Endodermal cell (in vitro differentiated cells): ENCODE measurements at places on chromosomes 2 and 18.

- no peak for DNase-seq
Observed at GRCh38 chr2:70964133-70964532, 14.3 kb upstream of the ANKRD53 start.

DNA sequence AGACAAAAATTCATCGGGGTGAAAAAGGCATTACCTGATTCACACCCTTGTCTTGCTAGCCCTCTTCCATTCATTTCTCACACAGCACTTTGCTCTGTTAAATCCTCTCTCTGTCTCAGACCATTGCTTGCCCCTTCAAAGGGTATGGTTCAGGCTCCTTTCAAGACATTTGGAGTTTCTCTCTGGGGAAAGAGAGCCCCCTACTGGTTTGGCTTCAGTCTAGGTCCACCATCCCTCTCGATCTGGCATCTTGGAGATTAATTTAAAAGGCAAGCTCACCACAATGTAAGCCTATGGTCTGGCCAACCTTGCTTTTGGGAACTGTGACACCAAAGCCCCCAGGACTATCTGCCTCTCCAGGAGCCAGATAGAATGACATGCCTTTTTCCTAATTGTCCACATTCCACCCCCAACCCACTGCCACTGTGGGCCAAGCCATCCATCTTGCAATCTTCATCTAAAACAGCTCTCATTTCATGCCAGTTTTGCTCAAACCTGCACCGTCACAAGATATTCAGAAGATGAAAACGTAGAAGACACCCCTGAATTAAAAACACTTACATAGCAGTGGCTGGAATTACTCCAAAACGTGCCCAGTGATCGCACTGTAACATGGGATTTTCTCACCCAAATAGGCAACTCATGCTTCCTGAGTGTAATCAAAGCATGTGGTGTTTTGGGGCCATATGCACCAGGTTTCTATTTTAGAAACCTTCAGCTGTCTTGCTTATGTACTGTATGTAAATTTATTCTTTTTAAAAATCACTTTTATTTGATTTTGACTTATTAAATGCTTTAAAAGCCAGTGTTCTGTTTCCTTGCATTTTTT is 93.9 kb downstream of the FARSB start:
- peak; percentile 89 for DNase-seq

DNA sequence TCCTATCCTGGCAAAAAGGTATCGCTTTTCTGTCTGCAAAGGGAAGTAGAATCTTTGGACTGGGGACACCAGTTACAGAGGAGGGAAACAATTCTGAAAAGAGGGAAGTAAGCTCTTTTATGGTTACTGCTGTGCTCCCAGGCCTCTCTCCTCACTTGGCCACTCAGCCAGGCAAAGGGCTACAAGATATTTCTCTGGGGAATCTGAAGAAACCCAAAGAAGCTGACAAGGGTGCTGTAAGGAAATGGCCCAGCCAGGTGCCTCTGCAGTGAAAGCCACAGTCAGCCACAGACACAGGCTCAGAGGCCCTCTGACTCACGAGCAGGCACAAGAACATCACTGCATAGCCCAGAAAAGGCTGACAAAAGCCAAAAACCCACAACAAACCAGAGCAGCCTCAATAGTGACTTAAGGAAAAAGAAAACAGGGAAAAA is 5.8 kb downstream of the HDLBP start:
- no peak for DNase-seq

DNA sequence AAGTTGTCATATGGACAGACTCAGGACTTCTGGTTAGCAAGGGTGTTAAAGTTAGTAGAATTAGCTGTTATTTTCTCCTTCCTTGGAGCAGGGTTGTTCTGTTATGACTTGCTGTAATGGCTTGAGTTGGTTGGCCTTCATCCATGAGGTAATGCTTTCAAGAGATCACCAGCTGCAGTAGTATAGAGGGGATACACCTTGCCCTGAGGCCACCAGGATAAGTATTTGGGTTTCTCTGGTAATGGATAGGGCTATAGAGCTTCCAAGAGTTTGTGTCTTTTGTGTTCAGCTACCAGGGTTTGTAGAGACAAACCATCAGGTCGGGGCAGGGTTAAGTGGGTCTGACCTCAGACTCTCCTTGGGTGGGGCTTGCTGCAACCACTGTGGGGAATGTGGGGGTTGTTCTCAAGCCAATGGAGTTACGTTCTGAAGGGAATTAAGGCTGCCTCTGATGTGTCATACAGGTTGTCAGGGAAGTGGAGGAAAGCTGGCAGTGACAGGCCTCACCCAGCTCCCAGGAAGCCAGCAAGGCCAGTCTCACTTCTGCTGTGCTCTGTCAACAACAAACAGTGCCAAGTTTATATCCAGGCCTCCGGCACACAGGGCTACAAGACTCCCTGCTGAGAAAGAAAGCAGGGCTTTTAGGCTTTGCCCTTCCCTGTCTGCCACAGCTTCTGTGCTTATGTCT is 356.6 kb downstream of the SPAG16 start:
- DNase-seq = no peak

DNA sequence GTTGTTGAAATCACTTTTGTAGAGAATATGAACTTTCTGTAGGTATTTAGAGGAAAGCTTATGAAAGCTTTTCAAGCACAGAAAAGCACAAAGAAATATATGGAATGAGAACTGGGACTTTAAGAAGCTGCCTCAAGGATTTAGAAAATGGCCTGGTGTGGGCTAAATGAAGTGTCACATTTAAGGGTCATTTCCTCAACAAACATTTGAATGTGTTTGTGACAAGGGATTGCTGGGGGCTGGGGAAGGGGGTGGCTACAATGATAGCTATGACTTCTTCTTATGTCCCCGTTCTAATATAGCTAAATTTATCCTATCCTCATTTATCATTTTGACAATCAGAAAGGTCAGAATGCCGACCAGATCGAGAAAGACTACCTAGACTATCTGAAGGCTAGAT is 69.2 kb downstream of the DLGAP1 start:
- DNase-seq = no peak

- no peak for DNase-seq
Observed at GRCh38 chr2:63776382-63776781, 65.3 kb upstream of the UGP2 start.

GRCh38 chr2:109155553-109156451 is 26.8 kb downstream of the SH3RF3 start:
- no peak for DNase-seq

- DNase-seq = no peak
Observed at GRCh38 chr2:158501301-158501700, 44.5 kb downstream of the PKP4 start.

- DNase-seq = no peak
Observed at GRCh38 chr18:44805643-44806042, 125.0 kb downstream of the SETBP1 start.

DNA sequence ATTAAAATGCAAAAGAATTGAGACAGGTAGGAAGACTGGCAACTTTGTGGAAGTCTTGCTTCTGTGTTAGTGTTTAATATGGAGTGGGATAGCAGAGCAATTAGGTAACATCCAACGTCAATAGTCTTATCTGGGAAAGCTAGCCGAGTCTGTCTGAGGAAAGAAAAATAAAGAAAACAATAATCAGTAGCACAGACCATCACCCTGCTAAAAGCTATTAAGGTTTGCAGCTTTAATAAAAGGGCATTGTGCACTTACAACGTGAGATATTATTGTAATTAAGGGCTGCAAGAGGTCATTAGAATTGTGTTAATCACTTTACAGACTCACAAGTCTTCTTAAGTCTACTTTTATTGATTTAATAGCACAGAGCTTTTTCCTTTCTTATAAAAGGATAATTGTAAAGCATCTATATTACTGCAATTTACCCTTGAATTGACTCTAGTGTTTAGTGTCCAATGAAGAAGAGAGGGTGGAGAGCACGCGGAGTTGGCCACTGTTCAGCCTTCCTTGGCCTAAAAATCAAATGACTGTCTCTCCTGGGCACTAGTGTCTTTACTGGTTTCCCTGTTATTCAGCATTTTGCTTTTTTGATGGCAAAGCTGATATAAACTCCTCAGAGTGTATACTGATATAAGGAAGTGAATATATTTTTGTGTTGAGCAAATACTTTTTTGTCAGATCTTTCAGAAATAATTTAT is 2.0 kb downstream of the CDH7 start:
- DNase-seq = no peak

DNA sequence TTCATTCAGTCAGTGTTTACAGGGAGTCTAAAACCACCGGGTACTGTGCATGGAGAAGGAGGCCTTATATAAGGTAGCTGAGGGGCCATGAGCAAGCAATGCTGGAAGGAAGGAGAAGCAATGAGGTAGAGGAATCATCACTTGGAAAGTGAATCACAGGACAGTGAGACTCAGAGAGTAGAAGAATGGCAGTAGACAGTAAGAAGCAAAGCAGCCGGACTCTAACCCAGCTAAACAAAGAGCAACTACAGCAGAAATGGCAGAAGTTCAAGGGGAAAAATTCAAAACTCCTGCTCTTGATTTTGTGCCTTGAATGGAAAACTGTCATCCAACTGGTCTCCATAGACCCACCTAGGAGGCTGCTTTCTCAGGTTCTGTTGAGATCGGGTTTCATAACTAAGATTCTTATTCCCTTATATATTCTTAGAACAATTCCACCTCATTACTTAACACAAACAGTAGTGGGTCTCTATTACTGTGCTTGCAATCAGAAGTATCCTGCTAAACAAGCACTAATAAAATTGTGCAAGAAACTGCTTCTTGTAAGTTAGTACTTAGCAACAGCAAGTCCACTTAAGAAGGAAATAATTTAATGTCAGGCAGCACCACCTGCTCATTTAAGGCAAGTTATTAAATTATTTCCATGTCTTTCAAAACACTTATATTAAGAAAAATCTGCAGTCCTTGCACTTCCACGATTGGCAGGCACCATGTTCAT is 68.0 kb downstream of the RBMS1 start:
- DNase-seq = no peak

DNA sequence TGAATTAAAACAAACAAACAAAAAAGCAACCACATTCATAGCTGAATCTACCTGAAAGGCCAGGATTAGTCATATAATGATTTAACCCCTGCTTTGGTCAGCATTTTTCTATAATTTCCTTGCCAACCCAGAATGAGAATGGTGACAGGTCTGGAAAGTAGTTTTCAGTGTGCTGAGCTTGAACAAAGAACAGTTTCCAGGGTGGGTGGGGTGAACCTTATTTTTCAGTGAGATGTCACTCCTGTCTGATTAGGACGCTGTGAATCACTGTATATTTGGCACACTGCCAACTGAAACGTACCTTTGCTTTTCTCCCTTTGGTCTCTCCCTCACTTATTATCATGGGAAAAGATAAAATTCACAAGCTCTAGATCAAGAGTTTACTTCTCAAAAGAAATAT is 35.0 kb upstream of the DSC1 start:
- DNase-seq = no peak

DNA sequence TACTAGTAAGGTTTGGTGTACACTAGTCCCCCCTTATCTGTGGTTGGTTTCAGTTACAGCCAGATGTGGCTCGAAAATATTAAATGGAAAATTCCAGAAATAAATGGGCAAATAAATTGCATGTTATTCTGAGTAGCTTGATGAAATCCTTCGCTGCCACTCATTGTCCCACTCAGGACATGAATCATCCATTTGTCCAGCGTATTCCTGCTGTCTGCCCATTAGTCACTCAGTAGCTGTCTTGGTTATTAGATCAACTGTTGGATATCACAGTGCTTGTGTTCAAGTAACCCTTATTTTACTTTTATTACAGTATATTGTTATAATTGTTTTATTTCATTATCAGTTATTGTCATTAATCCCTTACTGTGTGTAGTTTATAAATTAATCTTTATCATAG is 21.7 kb downstream of the ZDBF2 start:
- no peak for DNase-seq

- no peak for DNase-seq
Observed at GRCh38 chr2:171297956-171298355, 135.8 kb downstream of the METTL8 start.

GRCh38 chr2:217997510-217997909 is 5.3 kb downstream of the TNS1 start:
- no peak for DNase-seq

GRCh38 chr2:13819896-13820295 is 812.6 kb upstream of the LRATD1 start:
- no peak for DNase-seq

DNA sequence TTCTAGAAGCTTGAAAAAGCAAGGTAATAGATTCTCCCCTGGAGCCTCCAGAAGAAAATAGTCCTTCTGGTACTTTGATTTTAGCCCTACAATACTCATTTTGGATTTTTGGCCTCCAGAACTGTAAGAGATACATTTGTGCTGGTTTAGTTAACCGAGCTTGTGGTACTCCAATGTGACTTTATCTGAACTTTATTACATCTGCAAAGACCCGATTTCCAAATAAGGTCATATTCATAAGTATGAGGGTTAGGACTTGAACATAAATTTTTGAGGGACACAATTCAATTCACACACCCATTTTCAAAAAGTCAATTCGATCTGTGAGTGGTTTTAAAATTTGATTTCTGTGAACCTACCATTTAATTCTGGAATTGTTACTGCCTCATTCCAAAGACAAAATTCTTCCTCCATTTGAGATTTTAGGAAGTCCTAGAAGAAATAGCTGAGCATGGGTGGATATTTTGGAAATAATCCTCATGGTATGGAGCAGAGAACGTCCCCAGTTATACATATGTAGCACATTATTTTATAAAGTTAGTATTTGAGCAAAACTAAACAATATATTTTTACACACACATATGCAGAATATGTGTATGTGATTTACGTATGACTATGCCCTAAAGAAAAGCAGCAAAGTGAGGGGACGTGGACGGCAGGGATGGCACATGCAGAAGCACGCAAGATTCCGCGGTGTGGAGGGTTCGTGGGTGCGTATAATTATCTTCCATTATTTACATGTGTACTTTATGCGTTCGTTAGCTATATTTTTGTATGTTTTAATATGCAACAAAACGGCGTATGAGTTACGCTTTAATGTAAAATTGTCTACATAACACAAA is 905 bp upstream of the NUP35 start:
- no peak for DNase-seq

DNA sequence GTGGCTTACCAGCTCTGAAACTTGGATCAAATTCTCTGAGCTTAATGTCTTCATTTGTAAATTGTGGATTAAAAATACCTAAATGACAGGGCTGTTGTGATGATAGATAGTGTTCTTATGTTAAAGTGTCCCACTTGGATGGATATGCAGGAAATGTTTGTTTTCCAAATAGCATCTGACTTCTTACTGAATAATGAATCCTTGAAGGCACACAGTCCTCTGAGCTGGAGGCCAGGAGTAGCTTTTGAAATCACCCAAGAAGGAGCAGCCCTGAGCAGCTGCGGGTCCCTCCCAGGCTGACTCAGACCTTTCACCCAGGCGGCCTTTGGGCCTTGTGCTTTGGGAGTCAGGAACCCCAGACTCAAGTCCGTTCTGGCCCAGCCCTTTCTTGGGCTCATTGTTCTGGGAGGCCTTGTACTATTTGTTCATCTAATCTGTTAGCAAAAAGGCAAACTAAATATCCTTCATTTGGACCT is 173.0 kb upstream of the GATA6 start:
- DNase-seq = no peak

GRCh38 chr2:205056151-205056561 is 510.9 kb downstream of the PARD3B start:
- DNase-seq = no peak
